ENCODE measurements at places on chromosomes 13 and 19.

GRCh38 chr19:45125975-45126493, 33.1 kb downstream of the PPP1R37 start:
- DNase-seq: no peak

GRCh38 chr19:47176071-47176626, 45.5 kb downstream of the SAE1 start:
- DNase-seq: peak; percentile 55

- DNase-seq: no peak
These were observed 1.7 kb downstream of the FPR1 start for GRCh38 chr19:51749979-51750378.

GRCh38 chr13:70703755-70704154, 595.5 kb upstream of the KLHL1 start:
- DNase-seq: no peak

Measured in pulmonary artery endothelial cell (primary cell).